Large intestine (tissue), 12 donors: ENCODE measurements at places on chromosomes 11 and 22. TPM values are rescaled to one million over a fixed set of nuclear protein-coding genes. Genes with fewer than 3 reads are reported as not detected.
A peak's percentile ranks its signal among the peaks of the same experiment; 100 is the strongest.

Gene CCDC89
- 0.94 TPM for polyA plus RNA-seq

- DNase-seq, result no peak
Observed at GRCh38 chr22:21719024-21719423, 16.6 kb downstream of the YPEL1 start.

DNA sequence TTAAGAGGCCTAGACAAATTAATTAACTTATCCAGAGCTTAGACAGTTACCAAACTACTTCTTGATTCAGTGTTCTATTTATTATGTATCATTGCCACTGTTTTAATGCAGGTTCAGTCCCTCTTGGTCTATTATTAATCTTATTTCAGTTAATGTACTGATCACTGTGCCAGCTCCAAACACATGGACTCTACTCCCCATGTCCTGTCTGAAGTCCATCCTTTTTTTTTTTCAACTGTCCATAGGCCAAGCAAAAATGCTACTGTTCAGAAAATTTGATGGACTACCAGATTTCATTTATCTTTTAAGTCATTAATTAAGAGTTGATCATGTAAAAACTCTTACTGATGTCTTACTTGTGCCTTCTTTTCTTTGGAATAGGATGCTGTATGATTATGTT, 11.9 kb downstream of the POLD3 start:
- no peak for DNase-seq

DNA sequence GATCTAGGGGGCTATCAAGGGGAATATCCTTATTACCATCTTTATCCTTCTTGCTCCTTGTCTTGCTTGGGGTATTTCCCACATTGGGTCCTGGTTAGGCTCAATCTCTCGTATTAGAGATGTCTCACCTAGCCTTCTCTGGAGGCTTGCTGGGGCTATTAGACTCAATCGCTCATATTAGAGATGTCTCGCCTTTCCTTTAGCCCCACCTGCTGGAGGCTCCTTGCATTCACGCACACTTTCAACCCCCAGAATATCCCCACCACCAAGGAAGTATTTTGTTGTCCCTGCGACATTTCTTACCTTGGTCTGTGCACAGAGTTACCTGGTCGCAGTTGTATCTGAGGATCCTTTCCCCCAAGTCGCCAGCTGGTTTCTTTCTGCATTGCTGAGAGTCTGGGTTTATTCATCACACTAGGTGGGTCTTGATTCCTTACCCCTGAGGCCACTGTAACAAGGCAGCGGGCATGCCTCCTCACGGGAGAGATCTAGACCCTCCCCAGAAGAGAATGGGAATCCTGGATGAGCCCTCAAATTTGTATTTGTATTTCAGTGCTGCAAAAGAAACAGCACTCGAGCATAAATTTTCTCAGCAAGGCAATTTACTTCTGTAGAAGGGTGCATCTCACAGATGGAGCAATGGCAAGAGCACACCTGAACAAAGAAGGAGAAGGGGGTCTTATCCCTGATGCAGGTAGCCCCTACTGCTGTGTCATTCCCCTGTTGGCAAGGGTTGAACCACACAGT, 15.9 kb upstream of the HYLS1 start:
- DNase-seq, result no peak

Gene C11orf65
- polyA plus RNA-seq, result 1.1 TPM

GRCh38 chr11:33329705-33330329, 72.6 kb downstream of the HIPK3 start:
- peak; percentile 50 for DNase-seq

Gene SLC22A6
- not detected for polyA plus RNA-seq

GRCh38 chr22:29030618-29031226, 30.9 kb downstream of the C22orf31 start:
- DNase-seq, result peak; percentile 71

Gene OPCML
- 1.4 TPM for polyA plus RNA-seq

DNA sequence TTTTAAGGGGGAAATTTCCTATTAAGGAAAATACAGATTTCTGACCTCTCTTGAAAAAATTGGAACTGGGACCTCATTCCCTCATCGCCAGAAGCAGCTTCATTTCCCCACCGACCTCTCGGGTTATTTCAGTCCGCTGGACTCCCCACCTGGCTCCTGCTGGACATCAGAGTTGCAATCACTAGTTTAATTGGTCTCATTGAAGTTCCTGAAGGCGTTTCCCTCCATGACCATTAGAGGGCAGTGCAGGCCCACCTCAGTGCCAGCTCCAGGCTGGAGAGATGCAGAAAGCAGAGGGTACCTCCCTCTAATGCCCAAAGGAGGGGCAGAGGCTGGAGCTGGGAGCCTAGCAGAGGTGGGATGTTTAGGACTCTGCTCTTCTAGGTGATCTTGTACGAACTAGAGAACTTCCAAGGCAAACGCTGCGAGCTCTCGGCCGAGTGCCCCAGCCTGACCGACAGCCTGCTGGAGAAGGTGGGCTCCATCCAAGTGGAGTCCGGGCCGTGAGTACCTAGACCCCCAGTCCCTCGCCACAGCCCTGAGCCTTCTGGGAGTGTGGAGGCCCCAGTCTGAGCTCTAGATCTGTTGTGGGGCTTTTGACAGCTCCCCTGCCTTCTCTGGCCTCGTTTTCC, 2.7 kb downstream of the CRYBB3 start:
- peak; percentile 23 for DNase-seq

Gene CCDC82
- polyA plus RNA-seq, result 29.3 TPM

DNA sequence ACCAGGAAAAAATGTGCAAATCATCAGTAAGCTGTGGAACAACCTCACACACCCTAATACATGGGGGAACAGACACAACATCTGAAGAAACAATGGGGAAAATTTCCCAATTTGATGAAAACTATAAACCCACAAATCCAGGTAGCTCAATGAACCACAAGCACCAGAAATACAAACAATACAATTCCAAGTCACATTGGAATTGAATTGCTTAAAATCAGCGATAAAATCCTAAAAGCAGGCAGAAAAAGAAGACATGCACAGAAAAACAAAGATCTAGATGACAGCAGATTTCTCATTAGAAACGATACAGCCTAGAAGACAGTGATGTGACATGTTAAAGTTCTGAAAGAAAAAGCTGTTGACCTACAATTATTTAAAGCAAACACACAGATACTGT, 32.0 kb downstream of the DGCR2 start:
- DNase-seq, result no peak

DNA sequence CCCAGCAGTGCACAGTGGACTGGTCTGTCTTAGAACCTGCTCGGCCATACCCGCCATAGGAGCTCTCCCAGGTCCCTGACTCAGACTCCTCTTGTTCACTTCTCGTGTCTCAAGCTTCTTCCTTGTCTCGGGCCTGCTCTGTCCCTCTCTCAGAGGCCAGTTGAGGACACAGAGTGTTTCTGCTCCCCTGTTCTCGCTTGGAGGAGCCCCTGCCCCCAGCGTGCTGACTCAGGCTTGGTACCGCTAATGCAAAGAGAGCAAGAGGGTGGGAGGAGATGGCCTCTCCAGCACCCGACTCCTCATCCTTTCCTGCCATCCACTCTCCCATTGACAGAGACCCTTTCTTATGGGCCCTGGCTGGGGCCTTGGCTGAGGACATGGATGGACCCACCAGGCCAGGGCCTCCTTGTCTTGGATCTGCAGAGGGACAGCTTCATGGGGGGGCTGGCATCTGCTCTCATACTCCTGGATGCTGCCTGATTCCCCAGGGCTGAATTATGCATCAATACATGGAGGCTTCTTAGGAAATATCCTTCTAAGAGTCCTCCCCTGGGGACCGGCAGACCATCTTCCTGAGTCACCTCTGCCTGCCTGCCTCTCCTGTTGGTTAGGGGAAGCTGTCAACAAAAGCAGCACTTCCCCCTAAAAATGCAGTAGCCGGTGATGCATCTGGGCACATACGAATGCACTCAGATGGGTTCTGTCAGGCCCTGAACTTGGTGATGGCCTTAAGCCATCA, 15.9 kb downstream of the TSPAN18 start:
- DNase-seq, result no peak

- peak; percentile 61 for DNase-seq
Observed at GRCh38 chr22:17982572-17983141, 41.7 kb downstream of the MICAL3 start.

DNA sequence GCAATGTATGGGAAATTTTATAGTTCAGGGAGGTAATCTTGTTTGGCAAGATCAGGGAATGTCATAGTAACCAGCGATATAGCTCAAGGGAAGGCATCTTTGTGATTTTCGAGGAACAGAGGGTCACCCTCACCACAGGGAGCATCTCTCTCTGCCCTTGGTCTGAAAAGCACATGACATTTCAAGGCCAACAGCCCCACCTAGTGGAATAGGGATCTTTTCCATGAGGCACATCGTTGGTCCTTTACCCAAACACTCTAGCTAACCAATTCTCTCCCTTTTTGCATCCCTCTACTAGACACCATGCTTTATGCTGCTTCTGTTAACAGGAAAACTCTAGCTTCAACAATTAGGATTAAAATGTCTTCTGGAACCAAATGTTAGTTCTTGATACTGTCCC, 179.0 kb downstream of the GRM5 start:
- no peak for DNase-seq

- no peak for DNase-seq
Observed at GRCh38 chr11:125192717-125193415, 28.3 kb downstream of the PKNOX2 start.

GRCh38 chr11:99333621-99334020, 312.9 kb downstream of the CNTN5 start:
- DNase-seq, result no peak

DNA sequence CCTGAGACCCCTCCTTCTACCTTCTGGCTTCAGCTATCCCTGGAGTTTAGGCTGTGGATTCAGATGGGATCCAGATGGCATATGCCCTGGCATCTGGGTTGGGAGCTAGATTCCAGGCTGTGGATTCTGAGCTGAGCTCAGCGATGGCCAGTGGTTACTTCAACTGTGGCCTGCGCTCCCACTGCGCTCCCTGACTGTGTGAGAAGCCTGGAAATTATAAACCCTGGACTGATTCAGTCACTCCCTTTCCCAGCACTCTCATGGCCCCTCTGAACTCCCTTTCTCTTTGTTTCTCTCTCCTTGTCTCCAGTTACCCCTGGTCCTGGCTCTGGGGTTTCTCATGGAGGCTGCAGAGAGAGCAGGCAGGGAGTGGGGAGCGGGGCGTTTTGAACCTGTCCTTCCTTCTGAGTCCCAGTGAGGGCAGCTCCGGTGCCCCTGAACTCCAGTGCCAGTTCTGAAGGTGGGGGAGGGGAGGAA, 4.8 kb downstream of the ARHGEF17 start:
- DNase-seq, result no peak

- no peak for DNase-seq
Observed at GRCh38 chr11:62976109-62976508, 8.7 kb downstream of the SLC22A6 start.

Gene FGF19
- polyA plus RNA-seq, result 0.04 TPM

Gene P4HA3
- 1.3 TPM for polyA plus RNA-seq

Gene CDCA5
- polyA plus RNA-seq, result 11.3 TPM

DNA sequence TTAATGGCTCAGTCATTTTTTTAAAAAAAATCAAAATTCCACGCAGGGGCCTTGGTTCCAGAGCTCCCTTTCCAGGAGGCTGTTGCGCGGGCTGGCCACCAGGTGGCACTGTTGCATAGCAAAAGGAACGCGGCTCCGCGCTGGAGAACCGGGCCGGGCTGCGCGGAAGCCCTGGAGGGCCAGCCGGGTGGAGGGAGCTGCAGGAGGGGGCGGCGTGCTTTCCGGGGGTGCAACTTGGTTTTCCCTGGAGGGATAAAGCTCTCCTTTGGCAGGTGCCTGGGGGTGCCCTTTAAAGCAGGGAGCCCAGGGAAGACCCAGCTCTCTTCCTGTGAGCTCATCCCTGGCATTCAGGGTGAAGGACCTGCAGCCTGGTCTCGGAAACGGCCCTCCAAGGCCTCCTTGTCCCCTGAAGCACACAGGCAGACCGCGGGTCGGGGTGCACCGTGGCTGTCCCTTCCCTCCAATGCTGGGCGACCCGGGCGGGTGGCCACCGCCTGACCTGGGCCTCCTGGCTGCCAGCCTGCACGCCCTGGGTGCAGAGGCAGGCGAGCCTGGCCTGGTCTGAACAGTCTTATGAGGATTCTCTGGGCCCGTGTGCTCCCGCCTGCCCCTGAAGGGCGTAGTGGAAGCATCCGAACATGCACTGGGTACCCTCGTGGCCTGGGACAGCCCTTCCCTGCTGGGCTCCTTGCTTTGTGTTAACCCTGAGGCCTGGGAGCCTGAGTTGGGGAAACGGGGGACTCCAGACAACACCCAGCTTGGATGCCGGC, 23.4 kb downstream of the KRTAP5-5 start:
- DNase-seq, result peak; percentile 53

GRCh38 chr22:23874871-23875270, 17.2 kb downstream of the SLC2A11 start:
- no peak for DNase-seq

GRCh38 chr11:131511794-131512193, 141.4 kb downstream of the NTM start:
- DNase-seq, result no peak

GRCh38 chr11:12968101-12968500, 41.0 kb upstream of the RASSF10 start:
- no peak for DNase-seq

- DNase-seq, result no peak
Observed at GRCh38 chr22:19149047-19149883, 827 bp downstream of the GSC2 start.

- DNase-seq, result no peak
Observed at GRCh38 chr11:8344346-8344745, 80.7 kb upstream of the LMO1 start.

GRCh38 chr11:117836077-117836960, 11.8 kb upstream of the FXYD2 start:
- no peak for DNase-seq

Gene PATE2
- 0.07 TPM for polyA plus RNA-seq

Gene KCNK4
- polyA plus RNA-seq, result 0.09 TPM

Gene HORMAD2
- not detected for polyA plus RNA-seq

- no peak for DNase-seq
Observed at GRCh38 chr11:96085319-96085930, 161.5 kb upstream of the MTMR2 start.

- no peak for DNase-seq
Observed at GRCh38 chr11:116707746-116708145, 65.0 kb downstream of the BUD13 start.

DNA sequence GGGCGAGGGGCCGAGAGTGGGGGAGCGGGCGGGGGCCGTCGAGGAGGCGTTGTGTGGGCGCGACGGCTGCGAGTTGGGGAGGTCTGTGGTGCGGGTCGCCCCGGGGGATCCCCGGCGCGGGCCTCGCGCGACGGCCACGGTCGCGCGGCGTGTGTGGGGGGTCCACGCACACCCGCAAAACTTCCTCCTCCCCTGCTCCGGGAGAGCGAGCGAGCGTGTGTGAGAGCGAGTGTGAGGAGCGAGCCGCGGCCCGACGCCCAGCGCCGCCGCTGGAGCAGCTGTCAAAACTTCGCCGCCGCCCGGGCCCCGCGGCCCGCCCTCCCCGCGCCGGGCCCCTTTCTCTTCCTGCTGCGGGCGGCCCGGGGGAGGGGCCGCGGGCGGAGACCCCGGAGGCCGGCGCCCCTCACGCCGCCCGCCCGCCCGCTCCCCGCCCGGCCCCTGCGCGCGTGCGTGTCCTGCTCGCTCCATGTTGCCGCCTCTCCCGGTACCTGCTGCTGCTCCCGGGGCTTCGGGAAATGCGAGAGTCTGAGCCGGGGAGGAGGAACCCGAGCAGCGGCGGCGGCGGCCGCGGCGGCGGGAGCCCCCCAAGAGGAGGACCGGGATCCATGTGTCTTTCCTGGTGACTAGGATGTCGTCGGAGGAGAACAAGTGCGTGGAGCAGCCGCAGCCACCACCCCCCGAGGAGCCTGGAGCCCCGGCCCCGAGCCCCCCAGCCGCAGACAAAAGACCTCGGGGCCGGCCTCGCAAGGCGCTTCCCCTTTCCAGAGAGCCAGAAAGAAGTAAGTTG, 9.0 kb upstream of the CCT8L2 start:
- DNase-seq, result peak; percentile 1

Gene MPZL2
- polyA plus RNA-seq, result 32.8 TPM
